ENCODE measurements at places on chromosomes 1 and 21. TPM values are rescaled to one million over a fixed set of nuclear protein-coding genes. Genes with fewer than 3 reads are reported as not detected.

KCNT2 gene
- total RNA-seq, result 8.0 TPM

TPR gene
- total RNA-seq, result 194 TPM

IFI44 gene
- 14.2 TPM for total RNA-seq

MFSD2A gene
- 2.3 TPM for total RNA-seq

TMEM54 gene
- total RNA-seq, result 33.1 TPM

EVI5 gene
- total RNA-seq, result 55.3 TPM

ASTN1 gene
- total RNA-seq, result 0.16 TPM

OR2T4 gene
- not detected for total RNA-seq

L1TD1 gene
- under 0.01 TPM for total RNA-seq

DESI2 gene
- total RNA-seq, result 54.7 TPM

FHAD1 gene
- total RNA-seq, result 0.63 TPM

KRTAP12-2 gene
- not detected for total RNA-seq

ELF3 gene
- total RNA-seq, result 0.09 TPM

LHX8 gene
- not detected for total RNA-seq

CDC20 gene
- total RNA-seq, result 0.33 TPM

FCRL1 gene
- not detected for total RNA-seq

KRTAP21-2 gene
- total RNA-seq, result not detected

SPRR2G gene
- not detected for total RNA-seq

TNFAIP8L2 gene
- not detected for total RNA-seq

CLDN14 gene
- total RNA-seq, result 0.27 TPM

ABCD3 gene
- total RNA-seq, result 37.6 TPM

A3GALT2 gene
- total RNA-seq, result not detected

AGTRAP gene
- 49.4 TPM for total RNA-seq

C1QTNF12 gene
- 0.65 TPM for total RNA-seq

AMY2A gene
- not detected for total RNA-seq

OR2L3 gene
- total RNA-seq, result not detected

CLDN8 gene
- not detected for total RNA-seq

LDLRAD2 gene
- 0.09 TPM for total RNA-seq

ADORA1 gene
- 6.5 TPM for total RNA-seq

SELP gene
- not detected for total RNA-seq

MTARC1 gene
- 4.3 TPM for total RNA-seq

LCE2C gene
- total RNA-seq, result not detected

MPL gene
- total RNA-seq, result not detected

PLEKHA6 gene
- total RNA-seq, result 5.1 TPM

CATSPERE gene
- total RNA-seq, result 0.49 TPM

AGT gene
- 1.1 TPM for total RNA-seq

ANKRD45 gene
- total RNA-seq, result 0.82 TPM

SH2D5 gene
- 1.6 TPM for total RNA-seq

CAP1 gene
- total RNA-seq, result 376 TPM

PTPRC gene
- not detected for total RNA-seq

DCST1 gene
- total RNA-seq, result not detected

CORT gene
- total RNA-seq, result 0.36 TPM

CFAP107 gene
- total RNA-seq, result not detected

OPRD1 gene
- not detected for total RNA-seq

SEC16B gene
- total RNA-seq, result 4.8 TPM

PM20D1 gene
- total RNA-seq, result not detected

SPRR1A gene
- not detected for total RNA-seq

CA6 gene
- total RNA-seq, result not detected

C1orf35 gene
- 21.8 TPM for total RNA-seq

CAPN2 gene
- 481 TPM for total RNA-seq

CYYR1 gene
- total RNA-seq, result not detected

HSD11B1 gene
- 33.3 TPM for total RNA-seq

SNRPE gene
- total RNA-seq, result 105 TPM

S100A8 gene
- total RNA-seq, result not detected

PTPN7 gene
- not detected for total RNA-seq

MEX3A gene
- 0.90 TPM for total RNA-seq

ACP6 gene
- total RNA-seq, result 3.5 TPM
